ENCODE measurements at places on chromosomes 1 and 21.

DNA sequence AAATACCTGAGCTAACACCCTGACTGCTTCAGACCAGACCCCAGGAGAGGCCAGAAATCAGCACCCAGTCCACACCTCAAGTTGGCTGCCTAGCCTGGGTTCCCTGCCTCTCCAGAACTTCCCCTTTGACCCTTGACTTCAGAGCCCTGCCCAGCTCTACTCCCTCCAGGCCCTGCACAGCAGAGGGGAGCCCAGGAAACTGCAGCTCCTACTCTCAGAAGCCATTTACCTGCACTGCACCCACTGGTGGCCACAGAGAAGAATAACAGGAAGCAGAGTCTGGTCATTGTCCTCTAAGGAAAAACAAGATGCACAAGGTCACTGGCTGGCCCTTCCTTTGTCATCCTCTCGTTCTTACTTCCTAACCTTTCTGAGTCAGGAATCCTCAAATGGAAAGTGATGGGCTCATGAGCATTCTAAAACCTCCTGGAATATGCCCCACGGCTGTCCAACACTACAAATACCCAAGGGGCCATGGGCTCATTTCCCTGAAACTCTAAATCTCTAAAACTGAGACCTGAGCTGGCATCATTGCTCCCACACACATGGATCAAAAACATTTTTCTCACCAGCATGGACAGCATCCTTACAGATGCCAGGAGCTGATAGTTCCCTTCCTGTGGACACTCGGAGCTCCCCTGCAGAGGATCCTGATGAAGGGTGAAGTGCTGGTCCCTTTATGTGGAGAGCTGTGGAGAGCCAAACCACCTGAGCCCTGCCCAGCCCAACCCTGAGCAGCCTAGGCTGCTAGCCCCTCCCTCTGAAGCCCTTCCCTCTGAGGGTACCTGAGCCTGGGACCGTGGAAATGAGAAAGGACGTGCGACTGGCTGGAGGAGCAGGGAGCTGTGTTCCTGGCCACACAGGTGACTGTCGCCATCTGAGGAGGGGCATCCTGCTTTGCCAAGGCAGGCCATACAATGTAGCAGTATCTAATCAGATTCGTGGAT lies at the start of gene ITLN2:
Gene ITLN2 (minus strand): TSS at position 652 of the 947 bp plus-strand sequence. CDS start 68 bp downstream, at position 584.
- no peak for DNase-seq

DNA sequence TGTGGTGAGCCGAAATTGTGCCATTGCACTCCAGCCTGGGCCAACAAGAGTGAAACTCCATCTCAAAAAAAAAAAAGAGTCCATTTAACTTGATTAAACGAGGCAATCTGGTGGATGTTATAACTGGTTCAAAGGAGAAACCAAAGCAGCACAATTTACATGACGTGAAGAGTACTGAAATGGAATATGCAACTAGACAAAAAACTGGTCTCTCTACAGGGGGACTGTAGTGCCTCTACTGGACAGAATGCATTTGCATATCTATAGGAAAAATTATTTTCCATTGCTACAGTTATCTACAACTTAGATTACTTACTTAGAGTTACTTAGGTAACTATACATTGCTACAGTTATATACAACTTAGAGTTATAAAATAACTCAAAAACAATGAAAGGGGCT lies 2.7 kb upstream of the CAPN2 start:
- no peak for DNase-seq

DNA sequence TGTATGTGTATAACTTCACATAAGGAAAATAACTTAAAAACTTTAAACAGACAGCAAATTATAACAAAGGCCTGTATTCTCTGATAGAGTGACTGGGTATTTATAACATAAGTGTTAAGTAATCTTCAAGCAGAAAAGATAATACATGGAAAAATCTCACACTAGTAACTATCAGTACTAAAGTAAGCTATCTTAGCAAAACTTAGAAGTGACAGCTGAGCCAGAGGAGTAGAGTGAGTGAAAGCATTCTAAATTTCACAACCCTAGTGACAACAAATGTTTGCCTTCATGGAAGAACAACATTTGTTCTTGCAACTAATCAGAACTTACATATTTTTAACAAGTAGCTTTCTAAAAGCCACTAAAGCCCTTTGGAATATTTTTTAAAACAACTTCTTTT lies 74.5 kb upstream of the B3GALT2 start:
- DNase-seq: no peak

DNA sequence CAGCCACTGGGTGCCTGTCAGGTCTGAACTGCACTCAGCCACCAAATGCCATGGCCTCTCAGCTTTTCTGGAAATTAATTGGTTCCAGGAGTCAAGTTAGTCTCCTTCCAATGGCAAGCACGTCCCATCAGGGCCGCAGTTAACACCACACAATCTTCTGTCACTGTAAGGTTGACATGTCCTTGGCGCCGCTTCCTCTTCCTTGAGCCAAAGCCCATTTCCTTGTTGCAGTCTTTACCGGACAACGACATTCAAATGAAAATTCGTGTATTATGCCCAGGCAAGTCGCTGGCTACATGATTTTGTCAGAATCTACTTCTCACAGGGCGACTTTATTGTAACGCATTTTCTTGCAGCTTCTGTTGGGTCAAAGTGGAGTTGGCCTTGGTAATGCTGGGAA lies 430.6 kb upstream of the KAZN start:
- no peak for DNase-seq

DNA sequence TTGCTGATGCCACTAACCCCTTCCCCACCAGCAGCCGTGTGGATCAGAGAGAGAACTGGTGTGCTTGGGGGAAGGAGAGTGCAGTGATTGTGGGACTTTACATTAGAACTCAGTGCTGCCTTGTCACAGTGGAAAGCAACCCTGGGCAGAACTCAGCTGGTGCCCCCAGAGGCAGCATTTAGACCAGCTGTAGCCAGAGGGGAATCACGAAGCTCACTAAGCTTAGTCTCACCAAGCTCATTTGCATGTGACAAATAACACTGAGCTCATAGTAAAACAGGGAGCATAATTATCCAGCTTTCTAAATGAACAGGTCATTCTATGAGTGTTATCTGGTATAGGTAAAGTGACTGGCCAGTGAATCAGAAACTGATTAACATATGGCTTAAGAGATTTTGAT lies 9.8 kb upstream of the SMAP2 start:
- no peak for DNase-seq

GRCh38 chr1:241423541-241424479 lies 66.8 kb upstream of the RGS7 start:
- DNase-seq: peak; percentile 83

DNA sequence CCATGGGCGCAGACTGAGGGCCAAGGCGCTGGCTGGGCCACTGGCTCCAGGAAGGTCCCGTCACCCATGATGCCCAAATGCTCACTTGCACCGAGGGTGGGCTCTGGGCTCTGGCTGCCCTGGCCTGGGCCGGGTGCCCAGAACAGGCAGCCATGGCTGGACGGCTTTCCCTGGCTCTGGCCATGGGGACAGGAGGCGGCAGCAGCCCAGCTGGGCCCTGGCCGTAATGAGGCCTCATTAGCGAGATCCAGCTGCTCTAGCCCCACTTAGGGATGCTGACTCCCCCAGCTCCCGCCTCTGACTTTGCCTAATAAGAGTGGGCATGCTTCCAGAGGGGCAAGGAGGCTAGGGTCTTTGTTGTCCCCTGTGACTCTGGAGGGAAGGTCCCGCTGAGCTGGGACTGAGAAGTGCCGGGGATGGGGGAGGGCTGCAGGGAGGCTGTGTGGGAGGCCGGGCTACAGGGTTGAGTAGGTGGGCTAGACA lies 11.8 kb downstream of the SLC6A9 start:
- DNase-seq: no peak

GRCh38 chr1:56212143-56212542 lies 367.2 kb downstream of the PLPP3 start:
- no peak for DNase-seq

DNA sequence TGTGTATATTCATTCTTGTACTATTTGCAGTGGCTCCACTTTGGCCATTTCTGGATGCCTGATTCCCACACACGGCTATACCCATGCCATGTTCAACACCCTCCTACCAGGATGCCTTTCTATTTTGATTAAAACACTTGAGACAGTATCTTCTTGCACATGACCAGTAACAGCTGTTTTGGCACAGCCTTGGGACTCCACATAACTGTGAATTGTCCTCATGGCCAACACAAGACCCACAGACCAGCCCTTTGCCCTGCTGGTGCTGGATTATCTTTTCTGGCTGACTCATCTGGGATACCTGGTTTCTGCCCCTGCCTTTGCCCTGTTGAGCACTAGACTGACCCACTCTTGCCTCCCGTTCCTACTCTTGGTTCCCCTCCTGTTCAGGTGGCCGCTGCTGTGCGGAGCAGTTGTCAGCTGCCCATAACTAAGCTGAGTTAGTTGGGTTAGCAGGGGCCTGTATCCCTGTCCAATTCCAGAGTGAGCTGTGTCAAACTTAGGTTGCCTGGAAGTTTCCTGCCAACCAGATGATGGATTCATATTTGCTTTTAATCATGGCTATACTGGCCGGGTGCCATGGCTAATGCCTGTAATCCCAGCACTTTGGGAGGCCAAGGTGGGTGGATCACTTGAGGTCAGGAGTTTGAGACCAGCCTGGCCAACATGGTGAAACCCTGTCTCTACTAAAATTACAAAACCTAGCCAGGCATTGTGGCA lies 10.8 kb upstream of the EYA3 start:
- no peak for DNase-seq

Data from GOT3 (cell line).